ENCODE measurements at places on chromosomes 16 and 17. TPM values are rescaled to one million over a fixed set of nuclear protein-coding genes. Genes with fewer than 3 reads are reported as not detected.

GRCh38 chr16:67177743-67178699 lies 5.7 kb downstream of the MATCAP1 start:
- peak; percentile 70 for DNase-seq

Gene CDH15
- not detected for total RNA-seq

GRCh38 chr16:74888232-74888862 lies 96.6 kb downstream of the WDR59 start:
- no peak for DNase-seq

DNA sequence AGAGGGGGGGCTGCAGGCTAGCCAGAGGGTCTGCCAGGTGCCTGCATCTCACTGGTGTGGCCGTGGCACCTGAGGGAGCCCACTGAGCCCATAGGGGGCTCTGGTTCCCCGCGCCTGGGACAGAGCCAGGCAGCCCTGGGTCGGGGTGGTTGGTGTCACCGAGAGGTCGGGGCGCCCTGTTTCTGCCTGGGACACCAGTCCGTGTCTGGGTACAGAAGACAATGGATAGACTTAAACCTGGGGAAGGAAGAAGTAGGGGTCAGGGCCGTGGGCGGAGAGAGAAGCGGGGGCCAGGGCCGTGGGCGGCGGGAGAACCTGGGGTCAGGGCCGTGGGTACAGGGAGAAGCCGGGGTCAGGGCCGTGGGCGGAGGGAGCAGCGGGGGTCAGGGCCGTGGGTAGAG lies 3.0 kb downstream of the RFNG start:
- no peak for DNase-seq

GRCh38 chr16:87766485-87766797 lies 655 bp upstream of the KLHDC4 start:
- no peak for DNase-seq

- no peak for DNase-seq
These were observed 1847.5 kb downstream of the TP53TG3F start for GRCh38 chr16:35306915-35307314.

Gene PRDM7
- total RNA-seq, result not detected
